Osteoblast (primary cell): ENCODE measurements at places on chromosomes 2 and 18. TPM values are rescaled to one million over a fixed set of nuclear protein-coding genes. Genes with fewer than 3 reads are reported as not detected.

DNA sequence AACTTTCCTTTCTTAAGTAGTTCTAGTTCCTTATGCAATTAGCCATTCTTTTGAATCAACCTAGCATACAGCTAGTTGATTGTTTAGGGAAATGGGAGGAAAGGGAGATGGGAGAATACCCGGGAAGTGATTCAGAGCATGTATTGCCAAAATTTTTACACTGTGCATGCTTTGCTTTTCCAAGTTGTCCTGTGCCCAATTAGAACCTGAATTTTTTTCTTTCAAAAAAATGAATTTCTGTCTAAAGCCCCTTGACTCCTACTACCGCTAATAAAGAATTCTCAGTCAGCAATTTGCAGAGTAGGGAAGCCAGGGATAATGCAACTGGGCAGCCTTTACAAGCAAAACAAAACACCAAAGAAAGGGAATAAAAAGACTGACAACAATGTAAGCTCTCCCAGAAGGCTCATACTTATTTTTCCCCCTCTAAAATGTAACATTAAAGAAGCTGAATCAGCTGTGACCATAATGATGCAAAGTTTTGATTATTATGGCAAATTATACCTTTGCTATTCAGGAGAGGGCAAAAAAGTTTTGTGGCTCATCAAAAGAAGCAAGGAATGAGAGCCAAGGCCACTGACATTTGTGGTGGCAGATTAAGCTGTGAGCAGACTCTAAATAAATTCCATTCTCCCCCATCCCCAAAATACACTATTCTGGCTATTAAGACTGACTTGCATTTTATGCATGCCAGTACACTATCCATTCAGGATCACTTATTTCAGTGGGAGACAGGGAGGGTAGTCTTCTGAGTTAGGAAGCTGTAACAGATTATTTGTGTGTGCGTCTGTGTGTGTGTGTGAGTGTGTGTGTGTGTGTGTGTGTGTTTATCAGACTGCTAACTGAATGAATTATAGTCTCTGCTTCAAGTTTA, 174.3 kb downstream of the ERBB4 start:
- no peaks in the 10 kb centered on the region for H3K4me1 ChIP-seq
- no peak overlapping the region for H3K4me3 ChIP-seq
- DNase-seq = no peak
- H3K36me3 ChIP-seq = no peaks in the 10 kb centered on the region
- H3K27me3 ChIP-seq = no peaks in the 10 kb centered on the region

- H3K4me3 ChIP-seq = no peak overlapping the region
- no peaks in the 10 kb centered on the region for H3K27me3 ChIP-seq
- H3K4me1 ChIP-seq = no peaks in the 10 kb centered on the region
- no peaks in the 10 kb centered on the region for H3K36me3 ChIP-seq
These were observed 167.2 kb downstream of the FBXO15 start for GRCh38 chr18:73980289-73980979.

DNAH7 gene
- 2.5 and 2.9 TPM in 2 replicates for total RNA-seq

MTLN gene
- total RNA-seq = 26.5 and 35.1 TPM in 2 replicates

FOXD4L1 gene
- total RNA-seq = under 0.01 and 0.29 TPM in 2 replicates

M1AP gene
- under 0.01 and 0.29 TPM in 2 replicates for total RNA-seq

GRCh38 chr2:190637281-190637734, 11.6 kb upstream of the NAB1 start:
- DNase-seq = no peak
- H3K27me3 ChIP-seq = no peaks in the 10 kb centered on the region
- peaks cover 22% of the 10 kb centered on the region for H3K4me1 ChIP-seq
- no peaks in the 10 kb centered on the region for H3K36me3 ChIP-seq
